ENCODE measurements at places on chromosomes 12 and 14.

DNA sequence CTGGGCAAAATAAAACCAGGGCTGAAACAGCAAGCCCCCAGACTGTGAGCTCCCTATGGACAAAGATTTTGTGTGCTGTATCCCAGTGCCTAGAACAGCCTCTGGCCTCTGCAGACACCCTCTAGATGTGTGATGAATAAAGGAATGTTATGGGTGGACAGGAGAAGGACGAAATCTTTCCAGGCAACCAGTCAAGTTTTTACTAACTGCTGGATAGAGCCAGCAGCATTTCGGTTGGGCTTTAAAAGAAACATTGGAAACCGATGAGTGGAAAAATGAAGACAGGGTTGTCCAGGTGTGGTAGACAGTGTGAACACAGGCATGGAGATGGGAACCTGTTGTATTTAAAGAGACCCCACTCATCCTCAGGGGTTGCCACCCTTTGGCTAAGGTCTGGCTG, 4.0 kb downstream of the CHGA start:
- DNase-seq, result no peak

GRCh38 chr12:6225630-6226001, 25.4 kb downstream of the CD9 start:
- DNase-seq, result no peak

GRCh38 chr14:46230540-46230939, 421.0 kb downstream of the RPL10L start:
- DNase-seq, result no peak

DNA sequence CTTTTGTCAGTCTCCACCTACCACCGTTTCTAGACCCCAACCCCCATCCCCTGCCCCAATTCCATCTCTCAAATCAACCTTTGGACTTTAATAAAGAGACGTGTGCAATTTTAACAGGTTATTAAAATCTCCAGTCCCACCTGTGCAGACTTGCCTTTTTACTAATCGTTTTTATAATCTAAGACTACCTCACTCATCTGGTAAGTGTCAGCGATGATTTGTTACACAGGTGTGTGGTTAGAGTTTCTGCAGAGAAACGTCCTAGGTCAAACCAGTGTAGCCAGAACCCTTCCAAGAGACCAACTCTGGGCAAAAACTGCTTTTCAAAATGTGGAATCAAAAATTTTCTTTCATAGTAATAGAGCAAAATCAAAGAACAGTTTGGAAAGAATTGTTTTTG, 60.4 kb upstream of the PELI2 start:
- DNase-seq, result no peak

DNA sequence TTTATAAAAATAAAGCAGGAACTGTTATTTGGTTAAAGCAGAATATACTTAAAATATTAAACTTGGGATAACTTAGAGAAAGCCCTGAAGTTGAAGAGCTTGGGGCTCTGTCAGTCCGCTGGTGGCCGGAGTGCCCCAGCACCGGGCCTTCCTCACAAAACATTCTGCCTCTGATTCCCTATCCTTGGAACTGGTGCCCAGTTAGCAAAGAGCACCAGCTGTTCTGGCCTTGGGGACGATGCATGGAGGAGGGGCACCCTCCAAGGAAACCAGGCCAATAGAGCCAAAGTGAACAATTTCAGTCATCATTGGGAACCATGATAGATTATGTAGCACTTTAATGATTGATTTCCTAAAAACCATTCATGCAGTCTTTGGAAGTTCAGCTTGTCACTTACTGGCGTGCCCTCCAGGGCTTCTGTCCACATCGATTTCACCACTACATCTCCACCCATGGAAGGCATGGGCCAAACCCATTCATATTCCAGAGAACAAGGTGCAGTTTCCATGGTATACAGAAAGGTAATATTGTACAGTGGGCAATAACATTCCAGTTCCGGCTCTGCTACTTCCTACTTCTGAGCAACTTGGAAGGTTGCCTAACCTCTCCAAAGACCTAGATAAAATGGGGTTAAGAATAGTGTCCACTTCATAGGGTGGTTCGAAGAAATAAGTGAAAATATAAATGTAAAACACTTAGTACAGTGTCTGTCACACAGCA, 145.9 kb downstream of the ETV6 start:
- DNase-seq, result no peak

DNA sequence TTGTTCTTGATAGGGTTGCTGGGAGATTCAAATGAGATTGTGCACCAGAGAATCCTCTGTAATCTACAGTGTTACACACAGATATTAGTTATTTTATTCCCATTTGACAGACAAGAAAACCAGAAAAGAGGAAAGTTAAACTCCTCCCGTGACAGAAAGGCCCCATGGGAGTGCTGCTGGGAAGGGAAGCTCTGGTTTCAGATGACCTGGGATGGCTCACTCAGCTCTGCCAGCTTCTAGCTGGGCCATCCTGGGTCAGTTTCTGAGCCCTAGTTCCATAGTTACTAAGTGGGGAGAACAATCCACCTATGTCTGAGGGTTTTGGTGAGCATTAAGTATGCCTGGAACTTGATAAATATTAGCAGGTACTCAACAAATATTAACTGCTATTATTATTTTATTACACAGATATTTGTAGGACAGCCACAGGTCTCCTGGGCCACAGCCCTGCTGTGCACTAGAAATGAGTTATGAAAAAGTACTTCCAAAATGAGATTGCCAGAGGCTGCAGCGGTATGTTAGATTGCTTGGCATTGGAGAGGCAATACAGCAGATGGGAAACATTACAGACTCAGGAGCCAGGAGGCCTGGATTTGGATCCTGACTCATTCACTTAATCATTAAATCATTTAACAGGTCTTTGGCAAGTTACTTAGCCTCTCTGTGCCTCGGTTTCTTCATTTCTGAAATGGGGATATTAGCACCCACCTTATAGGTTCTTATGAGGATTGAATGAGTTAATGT, 47.1 kb upstream of the STON2 start:
- no peak for DNase-seq

DNA sequence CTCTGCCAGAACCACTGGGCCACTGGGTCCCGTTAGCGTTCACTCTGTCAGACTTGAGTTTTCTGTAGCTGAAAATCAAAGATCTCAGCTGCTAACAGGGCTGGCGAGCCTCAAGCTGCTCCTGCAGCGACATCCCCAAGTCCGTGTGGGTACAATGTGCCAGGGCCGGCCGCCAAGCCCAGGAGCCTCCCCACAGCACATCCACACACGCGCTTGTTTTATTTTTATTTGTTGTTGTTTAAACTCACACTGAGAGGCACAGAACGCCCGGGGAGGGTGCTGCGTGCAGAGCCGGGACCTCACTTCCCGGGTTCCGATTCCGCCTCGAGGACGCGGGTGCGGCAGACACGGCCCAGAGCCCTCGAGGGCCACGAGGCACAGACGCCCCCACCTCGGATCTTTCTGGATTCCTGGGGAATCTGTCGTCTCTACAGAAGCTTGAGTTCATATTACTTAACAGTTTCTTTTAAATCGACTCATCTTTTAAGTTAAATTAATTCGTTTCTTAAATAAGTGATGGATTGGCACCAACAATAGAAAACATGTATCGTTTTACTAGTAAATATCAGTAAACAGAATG, 9.3 kb downstream of the GALNT9 start:
- no peak for DNase-seq

- no peak for DNase-seq
Observed at GRCh38 chr14:54866588-54866987, 36.0 kb downstream of the GCH1 start.

- DNase-seq, result no peak
Observed at GRCh38 chr12:1947081-1947480, 28.6 kb upstream of the CACNA2D4 start.

- no peak for DNase-seq
Observed at GRCh38 chr14:104451474-104451873, 128.1 kb upstream of the C14orf180 start.

DNA sequence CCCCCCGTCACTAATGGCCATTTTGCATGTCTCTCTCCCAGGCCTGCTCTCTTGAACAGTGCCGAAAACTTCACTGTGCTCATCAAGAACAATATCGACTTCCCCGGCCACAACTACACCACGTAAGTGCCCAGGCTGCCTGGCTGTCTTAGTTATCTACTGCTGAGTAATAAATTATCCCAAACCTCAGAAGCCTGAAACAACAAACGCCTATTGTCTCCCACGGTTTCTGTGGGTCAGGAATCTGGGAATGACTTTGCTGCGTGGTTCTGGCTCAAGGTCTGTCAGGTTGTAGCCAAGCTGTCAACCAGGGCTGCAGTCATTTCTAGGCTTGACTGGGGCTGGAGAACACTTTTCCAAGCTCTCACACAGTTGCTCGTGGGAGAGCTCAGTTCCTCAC, 32.6 kb downstream of the P2RX7 start:
- DNase-seq, result no peak

GRCh38 chr12:39386335-39386734, 56.6 kb downstream of the KIF21A start:
- DNase-seq, result no peak

DNA sequence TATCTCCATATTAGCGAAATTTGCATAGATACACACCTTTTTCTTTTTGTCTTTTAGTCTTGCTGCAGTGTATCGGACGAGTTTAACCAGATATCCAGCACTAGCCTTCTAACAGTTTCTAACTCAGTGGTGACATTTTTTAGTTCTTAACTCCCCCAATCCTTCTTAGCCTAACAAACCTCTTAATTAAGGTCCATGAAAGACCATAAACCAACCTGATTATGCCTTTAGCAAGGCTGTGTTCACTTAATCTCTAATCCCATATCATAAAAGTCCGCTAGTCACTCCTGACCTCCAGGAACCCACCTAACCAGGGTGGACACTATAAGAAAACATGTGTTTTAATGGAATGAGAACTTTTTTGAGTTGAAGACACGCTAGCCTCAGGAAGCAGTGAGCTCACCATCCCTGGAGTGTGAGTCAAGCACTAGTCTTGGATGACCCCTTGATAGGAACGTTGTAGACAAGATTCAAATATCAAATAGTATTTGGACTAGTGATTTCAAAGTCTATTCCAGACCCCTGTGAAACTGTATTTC, 9.5 kb downstream of the CDKN1B start:
- no peak for DNase-seq

DNA sequence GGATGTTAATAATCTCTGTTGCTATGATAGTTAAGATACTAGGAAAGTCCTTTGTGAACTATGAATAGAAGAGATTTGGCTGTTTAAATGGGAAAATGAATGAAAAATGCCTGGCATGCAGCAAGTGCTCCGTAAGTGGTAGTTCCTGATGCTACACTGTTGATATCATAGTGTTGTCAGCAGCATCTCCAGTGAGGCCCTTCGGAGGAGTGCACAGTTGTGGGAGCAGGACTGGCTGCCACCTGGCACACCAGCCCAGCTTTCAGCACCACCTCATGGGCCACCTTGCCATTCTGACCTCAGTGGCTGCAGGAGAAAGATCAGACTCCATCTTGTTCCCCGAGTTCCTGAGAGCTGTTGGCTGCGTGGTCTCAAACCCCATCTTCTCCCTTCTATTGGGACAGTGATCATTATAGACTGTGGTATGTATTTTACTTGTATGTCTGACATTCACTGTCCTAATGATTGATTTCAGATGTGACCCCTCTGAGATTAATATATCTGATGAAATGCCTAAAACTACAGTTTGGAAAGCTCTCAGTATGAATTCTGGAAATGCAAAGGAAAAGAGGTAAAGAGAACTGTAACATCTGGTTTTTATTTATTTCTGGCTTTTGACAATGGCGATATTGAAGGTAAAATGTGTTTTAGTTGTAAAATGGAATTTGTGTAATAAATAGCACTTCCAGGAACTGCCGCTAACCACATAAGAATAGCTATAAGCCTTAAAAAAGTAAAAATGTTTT, 80.9 kb downstream of the SLC4A8 start:
- DNase-seq, result no peak

- DNase-seq, result peak; percentile 6
Observed at GRCh38 chr14:89000007-89000942, 175.8 kb downstream of the TTC8 start.

DNA sequence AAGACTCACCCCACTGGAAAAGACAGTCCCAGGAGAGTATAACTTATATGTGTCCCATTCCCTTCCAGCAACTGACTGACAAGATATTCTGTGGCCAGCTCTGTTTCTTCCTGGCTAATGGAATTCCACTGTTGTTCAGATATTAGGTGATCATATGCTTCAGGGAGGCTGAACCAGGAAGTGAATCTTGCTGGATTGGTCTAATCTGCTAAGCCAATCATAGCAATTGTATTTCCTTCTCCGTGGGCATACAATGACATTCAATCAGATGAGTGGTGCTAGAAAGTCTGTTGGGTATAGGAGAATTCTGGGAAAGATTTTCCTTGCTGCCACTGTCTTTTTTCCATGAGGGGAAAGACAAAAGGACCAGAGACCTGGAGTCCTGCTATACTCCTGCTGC, 12.1 kb downstream of the PYGL start:
- DNase-seq, result no peak

- no peak for DNase-seq
Observed at GRCh38 chr12:18224745-18225144, 36.6 kb upstream of the PIK3C2G start.
